ENCODE measurements at places on chromosomes 5 and 9.

- DNase-seq, result no peak
Observed at GRCh38 chr9:7790022-7790818, 9.4 kb downstream of the DMAC1 start.

DNA sequence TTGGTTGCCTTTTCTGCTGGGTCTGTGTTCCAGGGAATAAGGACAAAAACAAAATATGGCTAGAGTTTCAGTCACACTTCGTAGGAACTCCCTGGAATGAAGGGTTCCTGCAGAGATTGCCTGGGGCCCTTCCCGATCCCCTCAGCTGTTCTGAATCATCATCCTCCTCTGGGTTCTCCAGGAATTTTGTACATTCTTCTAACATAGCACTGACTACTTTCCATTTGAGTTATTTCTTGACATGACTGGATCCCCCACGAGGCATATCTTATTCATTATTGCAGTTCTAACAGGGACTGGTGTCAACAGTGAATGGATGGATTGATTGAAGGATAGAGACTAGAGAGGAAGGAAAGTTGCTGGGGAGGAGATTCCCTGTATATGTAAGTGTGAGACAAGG is 49.2 kb upstream of the TNC start:
- no peak for DNase-seq

DNA sequence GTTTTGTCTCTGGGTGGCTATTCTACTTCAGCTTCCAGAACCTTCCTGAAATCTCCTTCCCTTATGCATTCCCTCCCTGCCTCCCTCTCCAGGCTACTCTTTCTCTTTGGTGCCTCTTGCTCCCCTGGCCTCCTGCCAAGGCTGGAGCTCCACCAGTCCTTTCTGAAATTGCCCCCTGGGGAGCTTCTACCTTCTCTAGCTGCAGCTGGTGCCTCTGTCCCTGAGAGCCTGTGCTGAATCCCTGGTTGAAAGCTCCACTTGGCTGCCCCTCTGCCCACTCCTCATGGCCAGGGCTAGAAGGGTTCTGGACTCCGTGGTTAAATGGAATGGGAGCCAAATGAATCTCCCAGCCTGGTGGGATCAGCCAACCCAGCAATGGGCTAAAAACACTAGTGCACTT is 80.1 kb downstream of the COL15A1 start:
- no peak for DNase-seq

DNA sequence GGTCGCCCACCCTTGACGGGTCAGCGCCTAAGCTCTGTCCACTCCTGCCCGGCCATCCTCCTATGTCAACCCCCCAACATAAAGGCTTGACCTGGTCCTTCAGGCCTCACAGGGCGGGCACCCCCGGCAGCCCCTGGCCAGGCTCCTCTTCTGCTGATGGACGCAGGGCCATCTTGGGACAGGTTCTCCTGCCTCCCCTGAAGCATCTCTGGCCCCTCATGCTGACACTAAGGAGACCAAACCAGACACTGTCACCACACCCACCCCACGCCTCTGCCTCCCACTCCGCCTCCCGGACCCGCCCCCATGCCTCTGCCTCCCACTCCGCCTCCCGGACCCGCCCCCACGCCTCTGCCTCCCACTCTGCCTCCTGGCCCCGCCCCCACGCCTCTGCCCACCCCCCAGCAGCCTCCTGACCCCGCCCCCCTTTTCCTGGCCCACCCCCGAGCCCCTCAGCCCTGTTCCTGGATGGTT is 6.8 kb downstream of the OBP2A start:
- DNase-seq, result no peak

DNA sequence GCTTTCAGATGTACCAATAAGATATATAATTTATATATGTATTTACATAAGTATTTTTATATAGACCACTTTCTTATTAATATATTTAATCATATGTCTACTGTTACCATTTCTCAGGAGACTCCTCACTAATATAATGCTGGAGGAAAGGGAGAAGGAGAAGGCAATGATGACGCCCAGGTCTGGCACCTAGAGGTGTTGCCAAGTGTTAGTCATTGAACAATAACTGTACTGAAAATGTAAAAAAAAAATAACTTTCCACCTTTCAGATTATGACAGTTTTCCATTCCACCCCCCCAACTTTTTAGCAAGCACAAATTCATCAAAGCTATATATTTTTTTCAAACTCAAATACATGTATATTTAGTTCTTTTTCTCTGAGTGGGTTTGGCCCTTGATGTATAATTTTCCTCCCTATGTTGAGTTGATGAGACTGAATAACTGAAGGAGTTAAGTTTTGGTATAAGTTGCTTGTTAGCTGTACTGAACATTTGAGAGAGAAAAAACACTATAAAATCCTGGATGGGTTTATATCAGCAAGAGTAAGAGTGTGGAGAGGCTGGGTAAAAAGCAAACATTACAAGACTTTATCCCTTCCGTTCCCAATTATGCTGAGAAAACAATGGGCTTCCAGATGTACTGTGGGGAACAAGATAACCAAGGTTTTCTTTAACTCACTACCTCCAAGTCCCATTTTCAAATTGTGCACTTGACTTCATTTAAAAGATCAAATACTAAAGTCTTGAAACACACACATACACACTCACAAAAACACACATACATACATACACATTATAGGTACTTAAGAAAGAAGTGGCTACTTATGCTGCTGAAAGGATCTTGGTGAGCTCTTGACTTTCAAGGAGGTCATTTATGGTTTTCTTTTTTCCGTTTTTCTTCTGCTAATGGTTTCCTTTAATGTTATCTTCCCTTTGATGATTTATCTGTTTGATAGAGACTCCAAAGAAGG is 142.8 kb upstream of the IFNE start:
- no peak for DNase-seq

DNA sequence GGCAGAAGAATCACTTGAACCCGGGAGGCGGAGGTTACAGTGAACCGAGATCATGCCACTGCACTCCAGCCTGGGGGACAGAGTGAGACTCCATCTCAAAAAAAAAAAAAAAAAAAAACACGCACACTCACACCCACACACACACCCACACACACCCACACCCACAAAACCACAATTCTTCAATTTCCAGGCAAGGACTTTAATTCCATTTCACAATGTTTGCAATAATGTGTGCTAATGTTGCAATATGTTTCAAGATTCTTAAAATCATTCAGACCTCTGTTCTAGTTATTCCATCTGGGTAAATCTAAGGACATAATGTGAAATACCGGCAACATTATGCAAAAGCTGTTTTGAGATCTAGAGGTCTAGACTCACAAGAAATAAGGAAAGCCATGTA is 28.3 kb downstream of the CCDC69 start:
- DNase-seq, result no peak

DNA sequence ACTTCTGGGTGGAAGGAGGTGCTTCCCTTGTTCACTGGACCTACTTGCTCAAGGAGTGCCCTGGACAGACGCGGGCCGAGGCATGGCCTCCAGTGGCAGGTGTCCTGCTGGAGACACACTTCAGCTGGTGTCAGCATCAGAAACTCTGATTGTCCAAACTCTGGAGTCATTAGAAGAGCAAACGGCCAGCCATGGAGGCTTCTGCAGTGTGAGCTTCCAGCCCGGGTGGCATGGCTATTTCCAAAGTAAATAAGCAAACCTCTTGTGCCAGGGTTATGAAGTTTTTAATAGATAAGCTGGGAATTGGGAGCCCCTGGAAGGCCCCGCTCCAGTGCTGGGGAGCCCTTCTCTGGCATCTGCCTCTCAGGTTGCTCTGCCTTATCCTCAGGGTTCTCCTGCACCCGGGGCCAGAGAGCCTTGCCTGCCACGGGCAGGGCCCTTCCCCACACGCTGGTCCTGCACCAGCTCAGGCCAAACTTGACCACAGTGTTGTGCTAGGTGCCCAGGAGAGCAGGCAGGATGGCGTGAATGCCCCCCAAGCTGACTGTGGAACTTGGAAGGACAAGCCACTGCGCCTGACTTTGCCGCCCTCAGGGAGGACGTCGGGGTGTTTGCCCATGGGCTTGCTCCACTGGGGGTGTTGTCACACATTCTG is 285.6 kb downstream of the GADD45G start:
- DNase-seq, result no peak

DNA sequence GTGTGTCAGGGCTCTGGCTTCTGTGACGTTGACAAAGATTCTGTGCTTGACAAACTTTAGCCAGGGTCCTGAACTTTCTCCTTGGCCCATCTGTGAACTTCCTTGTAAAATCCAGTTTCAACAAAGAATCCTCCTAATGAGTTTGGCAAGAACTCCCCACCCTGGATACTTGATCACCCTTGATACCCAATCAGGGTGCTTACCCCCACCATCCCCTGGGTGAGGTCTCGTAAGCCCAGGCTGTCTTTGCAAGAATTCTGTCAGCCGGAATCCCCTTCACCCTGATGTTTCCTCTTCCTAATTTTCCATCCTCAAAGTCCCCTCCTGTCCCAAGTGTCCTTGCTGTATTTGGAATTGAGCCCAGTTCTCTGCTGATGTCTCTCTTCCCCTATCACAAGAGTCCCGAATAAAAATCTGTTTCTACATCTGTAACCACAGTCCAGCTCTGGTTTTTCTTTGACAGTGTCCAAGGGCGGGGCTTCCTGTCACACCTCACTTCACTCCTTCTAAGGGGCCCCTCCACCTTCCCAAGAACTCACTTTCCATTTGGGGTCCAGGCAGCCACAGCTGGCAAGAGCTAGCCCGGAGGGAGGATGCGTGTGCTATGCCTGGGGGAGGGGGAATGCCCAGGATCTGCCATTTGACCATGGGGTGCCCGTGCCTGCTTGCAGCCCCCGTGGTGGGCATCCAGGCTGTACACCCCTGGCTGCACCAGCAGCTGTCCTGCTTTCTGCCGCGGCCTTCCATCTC is 2.7 kb upstream of the CARD19 start:
- DNase-seq, result peak; percentile 65

DNA sequence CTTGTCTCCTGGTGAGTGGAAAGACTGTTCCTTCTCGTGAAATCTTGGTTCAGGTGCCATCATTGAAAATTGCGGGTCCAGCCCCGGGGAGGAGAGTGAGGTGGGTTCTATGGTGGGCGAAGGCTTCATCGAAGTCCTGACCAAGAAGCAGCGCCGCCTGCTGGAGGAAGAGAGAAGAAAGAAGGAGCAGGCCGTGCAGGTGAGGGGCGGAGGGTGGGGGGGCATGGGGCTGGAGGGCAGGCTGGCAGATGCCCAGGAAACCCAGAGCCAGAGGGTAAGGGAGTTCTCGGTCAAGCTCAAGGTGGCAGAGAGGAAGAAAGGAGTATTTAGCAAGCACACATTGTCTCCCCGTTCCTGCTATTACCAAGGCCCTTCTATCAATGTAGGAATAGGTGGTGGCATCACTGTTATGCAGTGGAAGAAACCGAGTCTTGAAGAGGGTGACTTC is 24.3 kb upstream of the POMT1 start:
- no peak for DNase-seq

DNA sequence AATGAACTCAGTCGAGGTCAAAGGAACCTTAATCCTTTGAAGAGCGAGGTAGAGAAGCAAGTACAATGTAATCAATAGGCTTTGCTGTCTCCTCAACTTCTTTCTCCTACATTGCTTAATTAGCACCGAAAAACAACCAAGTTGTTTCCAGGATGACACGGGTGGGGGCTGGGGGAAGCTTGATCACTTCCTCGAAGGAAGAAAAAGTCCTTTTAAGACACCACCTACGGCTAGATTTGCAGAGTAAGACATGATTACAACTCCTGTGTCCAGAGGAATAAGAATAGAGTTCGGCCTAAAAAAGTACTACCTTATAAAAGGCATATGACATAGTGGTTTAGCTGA is 811 bp upstream of the ARRDC3 start:
- DNase-seq, result no peak

GRCh38 chr5:56986626-56986947 is 34.7 kb upstream of the MIER3 start:
- DNase-seq, result no peak

DNA sequence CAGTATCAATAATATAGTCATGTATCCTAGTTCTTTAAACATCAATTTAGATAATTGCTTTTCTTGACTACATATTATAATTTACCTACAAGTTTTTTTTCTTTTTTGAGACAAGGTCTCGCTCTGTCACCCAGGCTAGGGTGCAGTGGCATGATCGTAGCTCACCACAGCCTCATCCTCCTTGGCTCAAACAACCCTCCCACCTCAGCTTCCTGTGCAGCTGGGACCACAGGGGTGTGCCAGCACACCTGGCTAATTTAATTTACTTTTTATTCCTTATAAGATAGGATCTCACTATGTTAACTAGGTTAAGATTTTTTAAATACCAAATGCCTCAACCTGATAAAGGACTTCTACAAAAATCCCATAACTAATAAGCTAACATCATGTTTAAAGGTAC is 21.1 kb downstream of the UIMC1 start:
- DNase-seq, result no peak

DNA sequence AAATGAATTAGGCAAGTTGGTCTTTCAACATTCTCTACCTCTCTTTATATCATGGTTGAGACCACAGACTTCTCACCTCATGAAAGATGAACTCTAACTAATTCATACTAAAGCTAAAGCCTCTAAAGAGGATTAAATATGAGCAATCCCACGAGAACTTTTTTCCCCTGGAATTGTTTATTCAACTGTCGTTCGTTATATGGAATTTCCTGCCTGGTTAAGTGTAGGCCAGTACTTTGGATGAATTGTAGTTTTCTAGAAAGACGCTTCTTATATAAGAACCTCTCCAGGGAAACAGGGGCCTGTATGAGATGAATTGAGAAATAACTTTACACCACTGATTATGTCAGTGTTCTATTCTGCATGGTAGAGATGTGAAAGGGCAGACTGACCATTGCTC is 42.9 kb downstream of the PDCD1LG2 start:
- DNase-seq, result no peak

GRCh38 chr5:149284501-149284900 is 12.8 kb downstream of the AFAP1L1 start:
- DNase-seq, result no peak

- no peak for DNase-seq
Observed at GRCh38 chr9:109478665-109479380, 19.3 kb downstream of the PTPN3 start.

GRCh38 chr5:15798006-15798405 is 298.0 kb downstream of the FBXL7 start:
- DNase-seq, result no peak

GRCh38 chr9:132249123-132249522 is 87.3 kb downstream of the NTNG2 start:
- no peak for DNase-seq

DNA sequence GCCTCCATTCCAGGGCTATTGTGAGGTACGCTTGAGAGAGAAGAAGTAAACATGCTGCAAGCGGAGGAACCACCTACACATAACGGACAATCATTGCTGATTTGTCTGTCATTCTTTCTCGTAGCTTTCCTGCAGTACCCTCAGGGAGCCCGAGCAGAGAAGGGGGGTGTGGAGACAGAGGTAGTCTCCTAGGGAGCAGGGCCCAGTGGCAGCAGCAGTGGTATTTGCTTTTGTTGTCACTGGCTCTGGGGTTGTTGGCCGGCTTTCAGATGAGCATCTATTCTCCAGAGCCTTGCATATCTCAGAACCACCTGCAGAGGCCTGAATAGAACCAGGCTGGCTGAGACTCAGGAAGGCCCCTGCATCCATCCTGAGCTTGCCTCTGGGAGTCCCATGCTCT is 19.9 kb downstream of the ENHO start:
- no peak for DNase-seq

DNA sequence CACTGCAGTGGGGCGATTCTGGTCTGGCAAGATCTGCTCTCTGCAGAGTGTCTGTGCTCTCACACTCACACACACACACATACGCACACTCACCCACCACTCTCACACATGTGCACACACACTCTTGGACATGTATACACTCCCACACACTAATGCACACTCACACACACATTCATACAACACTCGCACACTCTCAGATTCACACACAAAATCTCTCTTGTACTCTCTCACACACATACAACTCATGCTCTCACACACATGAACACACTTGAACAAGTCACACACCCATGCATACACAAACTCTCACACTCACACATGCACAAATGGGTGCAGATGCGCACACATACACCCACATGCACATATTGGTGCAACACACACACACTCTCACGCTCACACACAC is 31.7 kb downstream of the TMEM174 start:
- DNase-seq, result no peak
